ENCODE measurements at places on chromosomes 1 and 21.

- DNase-seq, result no peak
Observed at GRCh38 chr1:183733715-183734114, 71.2 kb upstream of the RGL1 start.

GRCh38 chr1:246773213-246773641 lies 49.0 kb downstream of the SCCPDH start:
- DNase-seq, result no peak

DNA sequence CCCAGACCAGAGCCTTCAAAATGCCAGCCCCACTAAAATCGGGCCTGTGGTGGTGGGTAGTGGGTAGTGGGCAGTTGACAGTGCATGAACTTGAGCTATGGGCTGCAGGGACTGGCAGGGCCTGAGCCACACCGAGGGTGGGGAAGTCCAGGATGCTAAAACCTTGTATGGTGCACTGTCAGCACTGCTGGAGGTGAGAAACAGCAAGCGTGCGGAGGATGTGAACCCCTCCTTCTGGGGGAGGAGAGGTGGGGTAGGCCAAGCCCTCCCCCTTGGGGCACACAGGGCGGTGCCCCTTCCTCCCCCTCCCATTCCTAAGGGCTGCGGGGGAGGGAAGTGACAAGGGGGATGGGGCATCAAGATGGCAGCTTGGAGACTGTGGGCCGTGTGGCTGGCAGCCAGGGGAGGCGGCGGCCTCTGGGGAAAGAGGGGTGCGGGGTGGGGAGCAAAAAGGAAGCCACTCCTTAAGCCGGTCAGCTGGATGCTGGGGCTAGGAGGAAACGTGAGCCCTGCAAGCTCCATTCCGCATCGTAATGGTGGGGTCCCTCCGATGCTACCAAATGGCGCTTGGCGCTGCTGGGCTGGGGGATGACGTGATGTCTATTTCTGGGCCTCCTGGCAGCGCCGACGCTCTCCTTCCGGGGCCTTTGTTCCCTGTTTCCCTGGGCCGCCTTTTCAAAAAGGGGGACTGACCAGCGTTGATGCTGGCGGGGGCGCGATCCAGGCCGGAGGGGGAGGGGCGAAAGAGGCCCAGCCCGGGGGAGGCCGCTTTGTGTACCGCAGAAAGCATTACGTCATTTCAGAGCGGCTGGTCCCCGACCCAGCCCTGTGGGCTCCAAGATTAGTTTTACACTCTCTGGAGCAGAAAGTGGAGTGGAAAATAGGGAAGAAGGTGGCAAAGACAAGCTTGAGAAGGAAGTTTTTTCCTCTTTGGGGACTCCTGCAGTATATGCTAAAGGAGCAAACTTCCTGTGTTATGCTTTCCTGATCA lies 809 bp downstream of the SYT11 start:
- peak; percentile 34 for DNase-seq

DNA sequence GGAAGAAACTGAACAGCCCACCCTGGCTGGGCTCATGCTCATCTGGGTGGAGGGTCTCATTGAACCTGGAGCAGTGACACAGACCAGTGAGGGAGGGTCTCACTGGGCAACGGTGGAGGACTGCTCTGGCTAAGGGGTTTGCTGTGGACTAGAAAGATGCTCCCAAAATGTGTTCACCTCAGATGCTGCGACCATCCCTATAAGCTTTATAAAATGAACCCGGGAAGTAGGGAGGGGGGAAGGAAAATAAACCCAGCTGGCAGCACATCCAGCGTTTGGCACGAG lies 34.5 kb upstream of the LBR start:
- no peak for DNase-seq

DNA sequence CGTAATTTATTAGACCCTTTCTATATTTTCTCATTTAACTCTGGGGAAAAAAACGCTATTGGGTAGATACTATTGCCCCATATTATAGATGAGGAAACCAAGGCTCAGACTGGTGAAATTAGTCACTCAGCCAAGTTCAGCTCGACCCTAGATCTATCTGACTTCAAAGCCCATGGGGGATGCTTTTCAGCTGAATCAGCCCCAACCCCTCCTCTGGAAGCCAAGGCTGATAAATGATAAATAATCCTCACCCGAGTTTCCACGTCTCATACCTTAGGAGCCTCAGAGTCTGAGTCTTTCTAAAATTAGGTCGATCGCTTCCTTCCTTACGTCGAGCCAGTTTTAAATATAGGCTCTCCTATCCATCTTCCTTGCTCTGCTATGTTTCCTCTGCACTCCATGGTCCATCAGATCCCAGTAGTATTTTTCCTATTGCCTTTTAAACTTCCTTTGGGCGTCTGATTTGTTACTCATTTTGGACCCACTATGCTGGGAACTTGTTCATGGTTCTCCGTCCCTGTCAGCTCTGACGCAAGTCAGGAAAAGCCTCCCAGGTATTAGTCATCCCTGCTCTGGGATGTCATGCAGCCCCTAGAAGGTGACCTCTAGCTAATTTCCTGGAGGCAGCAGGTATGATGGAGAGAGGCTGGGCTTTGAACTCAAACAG lies 122.8 kb downstream of the PLPP3 start:
- no peak for DNase-seq

DNA sequence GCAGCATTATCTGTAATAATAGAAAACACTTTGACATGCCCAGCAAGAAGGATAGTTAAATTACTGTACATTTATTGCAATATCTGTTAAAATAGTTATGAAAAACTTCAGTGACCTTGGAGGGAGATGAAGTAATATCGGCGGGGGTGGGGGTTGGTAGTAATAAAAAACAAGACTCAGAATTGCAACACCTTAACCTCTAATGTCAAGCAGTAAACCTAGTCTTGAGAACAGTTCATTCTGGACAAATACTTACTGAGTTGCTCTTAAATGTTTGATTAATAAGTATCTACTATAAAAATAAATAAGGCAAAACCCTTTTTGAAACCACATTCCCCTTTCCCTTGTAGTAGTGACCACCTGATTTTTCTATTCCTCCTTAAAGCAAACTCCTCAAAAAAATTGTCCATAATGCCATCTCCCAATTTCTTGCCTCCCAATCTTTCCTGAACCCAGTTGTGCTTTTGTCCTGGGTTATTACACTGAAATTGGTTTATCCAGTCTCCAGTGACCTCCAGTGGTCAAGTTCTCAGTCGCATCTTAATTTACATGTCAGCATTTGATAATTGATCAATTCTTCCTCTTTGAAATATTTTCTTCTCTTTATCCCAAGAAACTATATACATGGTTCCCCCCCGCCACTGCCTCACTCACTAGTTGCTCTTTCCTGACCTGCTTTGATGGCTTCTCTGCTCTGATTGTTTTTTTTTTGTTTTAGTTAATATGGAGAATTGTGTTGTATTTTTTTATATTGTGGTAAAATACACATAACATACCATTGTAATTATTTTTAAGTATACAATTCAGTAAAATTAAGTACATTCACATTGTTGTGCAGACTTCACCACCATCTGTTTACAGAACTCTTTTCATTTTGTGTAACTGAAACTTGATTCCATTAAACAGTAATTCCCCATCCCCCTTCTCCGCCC lies 36.8 kb downstream of the RAP1A start:
- peak; percentile 15 for DNase-seq

DNA sequence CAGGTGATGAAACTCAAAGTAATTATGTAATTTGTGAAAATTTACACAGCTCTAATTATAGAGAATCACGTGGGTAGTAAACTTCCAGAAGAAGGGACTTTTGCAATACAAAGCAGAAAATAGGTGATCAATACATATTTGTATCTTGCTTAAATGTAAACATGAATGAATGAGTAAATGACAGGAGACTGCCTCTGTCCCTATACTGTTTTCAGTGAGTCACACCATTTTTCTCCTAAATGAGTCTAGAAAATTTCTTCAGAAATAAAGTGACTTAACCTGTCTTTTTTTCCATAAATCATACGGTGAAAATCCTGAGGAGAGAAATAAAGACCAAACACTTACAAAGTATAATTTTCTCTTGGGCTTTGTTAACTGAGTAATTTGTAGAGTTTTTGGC lies 11.9 kb downstream of the RAP1A start:
- DNase-seq, result no peak

DNA sequence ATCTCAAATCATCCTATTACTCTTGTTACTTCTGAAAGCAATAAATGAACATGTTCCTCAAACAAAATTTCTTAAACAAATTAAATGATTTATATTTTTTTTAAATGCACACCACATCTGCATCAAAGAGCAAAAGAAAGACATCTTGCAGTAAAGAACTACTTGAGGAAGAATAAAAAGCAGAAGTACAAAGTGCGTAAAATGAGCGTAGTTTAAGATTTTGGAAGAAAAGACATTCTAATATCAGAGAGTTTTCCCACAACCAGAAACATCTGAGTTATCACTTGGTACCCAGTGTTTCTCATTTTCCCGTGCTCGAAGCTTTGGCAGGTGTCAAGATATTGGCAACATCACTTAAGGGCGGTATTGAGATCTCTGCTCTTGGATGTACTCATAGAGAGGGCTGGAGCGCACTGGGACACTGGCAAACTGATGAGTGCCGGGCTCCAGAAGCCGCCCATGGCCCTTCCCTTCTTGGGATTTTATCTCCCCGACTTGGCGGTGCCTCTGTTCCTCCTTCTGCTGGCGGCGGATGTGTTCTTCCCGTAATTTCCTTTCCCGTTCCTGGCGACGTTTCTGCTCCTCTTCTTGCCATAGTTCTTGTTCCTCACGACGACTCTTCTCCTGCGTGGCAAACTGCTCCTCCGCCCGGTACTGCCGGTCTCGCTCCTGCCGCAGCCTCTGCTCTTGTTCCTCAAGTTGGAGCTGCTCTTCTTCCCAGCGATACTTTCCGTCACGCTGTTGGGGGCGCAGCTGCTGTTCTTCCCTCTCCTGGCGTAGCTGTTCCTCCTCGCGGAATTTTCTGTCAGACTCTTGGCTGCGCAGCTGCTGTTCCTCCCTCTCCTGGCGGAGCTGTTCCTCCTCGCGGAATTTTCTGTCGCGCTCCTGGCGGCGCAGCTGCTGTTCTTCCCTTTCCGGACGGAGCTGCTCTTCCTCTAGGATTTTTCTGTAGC lies 7.9 kb downstream of the TCHH start:
- DNase-seq, result no peak

GRCh38 chr1:209029737-209030136 lies 553.8 kb upstream of the CAMK1G start:
- no peak for DNase-seq

DNA sequence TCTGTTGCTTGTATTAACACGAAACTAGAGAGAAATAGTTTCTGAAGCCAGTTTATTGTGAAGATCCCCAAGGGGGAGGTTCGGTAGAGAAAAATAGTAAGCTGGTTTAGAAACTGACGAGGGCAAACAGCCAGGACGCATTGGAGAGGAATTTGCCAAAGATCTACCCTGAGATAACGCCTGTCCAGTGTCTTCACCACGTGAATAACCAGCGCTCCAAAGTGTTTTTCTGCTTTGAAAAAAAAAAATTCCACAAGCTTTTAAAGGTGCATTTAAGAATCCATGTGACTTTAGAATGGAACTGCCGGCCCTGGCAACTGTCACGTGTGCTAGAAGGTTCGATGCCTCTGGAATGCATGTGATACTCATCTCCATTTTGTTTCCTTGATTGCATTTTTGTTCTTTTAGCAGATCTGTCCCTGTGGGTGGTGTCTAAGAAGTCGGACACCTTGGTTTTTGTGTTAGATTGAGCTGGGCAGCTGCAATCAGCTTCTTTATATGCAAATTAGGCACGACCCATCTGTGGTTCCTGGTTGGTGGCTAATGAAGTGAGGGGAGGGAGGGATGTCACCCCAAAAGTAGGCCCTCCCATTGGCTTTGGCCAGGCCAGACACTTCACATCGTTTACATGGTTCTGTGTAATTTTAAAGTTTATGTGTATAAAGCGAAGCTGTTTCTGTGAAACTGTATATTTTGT lies 1.3 kb upstream of the THAP3 start:
- DNase-seq, result no peak

- peak; percentile 72 for DNase-seq
Observed at GRCh38 chr1:206581571-206581981, 30.7 kb downstream of the EIF2D start.

GRCh38 chr1:25673962-25674806 lies 57.6 kb downstream of the MAN1C1 start:
- DNase-seq, result no peak

- DNase-seq, result no peak
Observed at GRCh38 chr1:170355267-170355801, 176.6 kb upstream of the GORAB start.

GRCh38 chr1:101728029-101728428 lies 268.7 kb downstream of the OLFM3 start:
- no peak for DNase-seq

DNA sequence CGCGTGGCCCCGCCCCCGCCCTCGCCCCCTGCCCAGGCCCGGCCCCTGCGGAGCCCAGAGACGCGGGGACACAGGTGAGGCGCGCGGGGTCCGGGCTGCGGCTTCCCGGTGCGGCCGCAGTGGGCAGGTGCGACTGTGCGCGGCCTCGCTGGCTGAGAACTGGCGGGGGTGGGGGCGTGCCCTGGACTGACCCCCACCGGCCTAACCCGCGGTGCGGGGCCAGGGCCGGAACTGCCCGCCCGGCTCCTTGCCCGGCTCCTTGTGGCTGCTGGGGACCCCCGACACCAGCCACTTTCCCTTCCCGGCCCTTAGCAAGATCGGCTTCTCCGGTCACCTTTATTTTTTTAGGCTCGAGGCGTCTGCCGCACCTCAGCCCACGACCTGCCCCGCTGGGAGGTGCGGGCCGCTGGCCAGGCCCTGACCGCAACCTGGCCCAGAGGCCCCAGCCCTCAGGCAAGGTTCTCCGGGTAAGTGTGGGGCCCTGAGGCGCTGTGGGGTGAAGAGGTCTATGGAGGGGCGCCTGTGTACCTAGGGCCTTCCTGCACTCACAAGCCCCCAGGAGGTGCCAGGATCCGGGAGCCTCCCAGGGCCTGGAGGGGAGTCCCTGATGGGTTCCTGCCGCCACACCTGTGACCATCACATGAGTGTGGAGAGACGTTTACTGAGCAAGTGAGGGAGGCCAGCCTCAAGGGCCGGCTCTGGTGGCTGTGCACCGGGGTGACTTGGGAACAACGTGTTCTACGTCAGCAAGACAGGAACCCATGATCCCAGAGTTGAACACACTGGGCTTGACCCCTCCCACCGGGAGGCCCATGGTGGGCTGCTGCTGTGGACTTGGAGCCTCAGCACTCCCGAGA lies at the start of gene SMIM1:
TSS of gene SMIM1 (plus strand) at position 35 of the 857 bp plus-strand sequence. CDS start 2,625 bp downstream, outside the sequence.
- DNase-seq, result no peak

GRCh38 chr1:154866257-154867063 lies 3.6 kb downstream of the KCNN3 start:
- DNase-seq, result no peak

DNA sequence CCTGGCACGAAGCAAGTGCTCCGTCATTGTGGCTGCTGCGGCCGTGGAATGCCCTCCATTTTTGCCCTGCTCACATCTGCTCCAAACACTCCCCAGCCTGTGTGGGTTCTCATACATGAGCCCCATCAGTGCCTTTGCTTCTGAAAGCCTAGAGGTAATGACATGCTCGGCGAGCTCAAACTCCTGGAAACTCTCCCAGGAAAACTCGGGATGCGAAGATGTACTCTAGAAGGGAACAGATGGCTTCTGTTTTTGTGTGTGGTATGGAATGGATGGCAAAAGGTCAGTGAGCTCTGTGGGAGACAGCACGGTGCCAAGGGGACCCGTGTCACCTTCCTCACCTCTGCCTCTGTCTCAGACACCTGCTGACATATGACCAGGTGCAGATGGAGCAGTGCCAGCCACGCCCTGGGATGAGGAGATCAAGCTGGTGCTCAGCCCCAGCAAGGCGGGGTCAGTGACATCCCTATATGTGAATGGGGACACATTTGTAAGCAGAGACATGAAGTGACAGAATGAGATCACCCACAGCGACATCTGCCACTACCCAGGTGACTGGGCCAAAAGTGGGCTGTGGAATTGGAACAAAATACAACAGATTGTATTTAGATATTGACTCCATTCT lies 84.1 kb upstream of the COX20 start:
- DNase-seq, result no peak
